ENCODE measurements at places on chromosomes 12 and 14.

- no peak for DNase-seq
These were observed 283.1 kb upstream of the SOX5 start for GRCh38 chr12:24232531-24232930.

GRCh38 chr14:33908540-33909223 is 42.2 kb downstream of the EGLN3 start:
- no peak for DNase-seq

DNA sequence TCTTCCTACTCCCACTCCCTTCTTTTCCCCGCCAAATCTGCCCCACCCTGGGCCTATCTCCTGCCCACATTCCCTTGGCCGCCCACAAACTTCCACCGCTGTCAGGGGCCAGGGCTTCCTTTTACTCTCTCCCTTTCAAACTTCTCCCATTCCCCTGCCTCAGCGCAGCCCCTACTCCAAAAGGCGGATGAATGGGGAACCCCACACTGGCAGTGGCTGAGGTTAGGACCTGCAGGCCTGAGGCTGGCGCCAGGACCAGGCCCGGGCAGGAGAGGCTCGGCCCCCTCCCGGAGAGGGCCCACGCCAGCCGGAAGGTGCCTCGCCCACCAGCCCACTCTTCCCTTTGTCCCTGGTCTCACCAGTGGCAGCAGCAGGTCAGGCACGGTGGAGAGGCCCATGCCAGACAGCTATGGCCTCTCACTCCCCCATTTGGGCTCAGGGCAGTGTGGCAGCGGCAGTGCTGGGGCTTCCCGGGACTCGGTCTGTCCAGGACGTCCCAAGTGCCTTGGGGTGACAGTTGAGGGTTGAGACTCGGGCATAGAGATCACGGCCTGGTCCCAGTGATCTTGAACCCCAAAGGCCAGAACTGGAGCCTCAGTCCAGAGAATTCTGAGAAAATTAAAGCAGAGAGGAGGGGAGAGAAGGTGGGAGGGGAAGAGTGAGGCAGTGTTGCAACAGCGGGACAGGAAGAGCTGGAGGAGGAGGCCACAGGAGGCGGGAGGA is at the start of gene TNFRSF1A:
TSS of gene TNFRSF1A (minus strand) at position 660 of the 723 bp plus-strand sequence. CDS start at position 398, 262 bp downstream.
- DNase-seq: peak; percentile 69

DNA sequence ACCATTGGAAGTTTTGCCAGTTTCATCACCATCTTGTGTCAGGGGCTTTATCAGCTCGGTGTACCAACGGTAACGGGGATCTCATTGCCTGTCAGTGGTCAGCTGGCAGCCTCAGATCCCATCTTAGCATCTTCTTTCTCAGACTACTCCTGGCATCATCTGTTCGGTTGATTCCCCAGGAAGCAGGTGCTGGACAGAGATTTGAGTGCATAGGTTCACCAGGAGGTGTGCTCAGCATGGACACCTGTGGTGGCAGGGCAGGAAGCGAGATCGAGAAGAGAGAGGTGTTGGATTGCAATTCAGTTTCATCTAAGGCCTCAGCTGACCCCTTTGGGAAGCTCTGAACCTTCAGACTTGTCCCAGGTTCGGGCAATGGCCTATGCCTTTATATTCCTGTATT is 76.0 kb downstream of the C12orf75 start:
- no peak for DNase-seq

GRCh38 chr12:131583090-131583712 is 127.7 kb upstream of the SFSWAP start:
- DNase-seq: no peak

GRCh38 chr12:116882742-116883141 is 1.5 kb upstream of the HRK start:
- DNase-seq: peak; percentile 53

GRCh38 chr14:90321891-90322290 is 9.8 kb downstream of the NRDE2 start:
- no peak for DNase-seq

GRCh38 chr12:98453070-98453469 is 62.3 kb upstream of the TMPO start:
- DNase-seq: no peak

DNA sequence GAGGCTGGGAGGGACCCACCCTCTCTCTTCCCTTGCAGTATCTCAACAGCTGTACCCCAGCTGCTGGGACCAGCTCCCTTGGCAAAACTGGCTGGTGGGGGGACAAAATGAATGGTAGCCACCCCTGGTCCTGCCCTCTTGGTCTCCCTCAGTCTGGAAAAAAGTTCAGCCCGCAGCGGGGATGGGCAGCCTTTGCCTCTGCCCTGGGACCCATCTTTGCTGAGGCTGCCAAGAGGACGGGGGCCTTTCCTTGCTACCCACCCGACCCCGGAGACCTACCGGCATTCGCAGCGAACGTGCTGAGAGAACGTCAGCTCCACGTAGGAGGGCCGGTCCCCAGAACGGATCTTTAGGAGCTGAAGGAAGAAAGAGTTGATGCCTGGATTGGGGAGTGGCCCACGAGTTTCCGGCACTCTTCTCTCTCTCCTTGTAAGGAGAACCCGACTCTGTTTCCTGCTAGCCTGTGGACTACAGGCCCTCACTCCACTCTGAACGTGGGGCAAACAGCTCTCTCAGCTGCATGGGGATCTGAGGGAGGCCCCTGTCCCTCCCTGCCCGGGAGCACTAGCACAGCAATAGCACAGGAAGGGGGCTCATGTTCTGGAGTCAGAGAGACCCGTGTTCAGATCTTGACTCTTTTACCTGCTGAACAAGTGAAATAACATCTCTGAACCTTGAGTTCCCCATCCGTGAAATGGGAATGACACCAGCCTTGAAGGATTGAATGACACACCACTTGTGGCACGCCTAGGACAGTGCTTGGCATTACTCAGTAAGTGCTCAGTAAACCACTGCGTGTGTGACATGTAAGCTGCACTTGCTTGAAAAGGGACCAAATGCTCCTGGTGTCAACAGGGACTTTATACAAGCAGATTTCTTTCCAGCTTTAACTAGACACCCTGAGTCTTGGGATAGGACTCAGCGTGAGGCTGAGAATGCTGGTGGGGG is 6.9 kb downstream of the PGF start:
- no peak for DNase-seq

GRCh38 chr12:124232654-124232987 is 62.3 kb upstream of the RFLNA start:
- no peak for DNase-seq

- DNase-seq: no peak
These were observed 358 bp downstream of the ELK3 start for GRCh38 chr12:96194576-96194889.

DNA sequence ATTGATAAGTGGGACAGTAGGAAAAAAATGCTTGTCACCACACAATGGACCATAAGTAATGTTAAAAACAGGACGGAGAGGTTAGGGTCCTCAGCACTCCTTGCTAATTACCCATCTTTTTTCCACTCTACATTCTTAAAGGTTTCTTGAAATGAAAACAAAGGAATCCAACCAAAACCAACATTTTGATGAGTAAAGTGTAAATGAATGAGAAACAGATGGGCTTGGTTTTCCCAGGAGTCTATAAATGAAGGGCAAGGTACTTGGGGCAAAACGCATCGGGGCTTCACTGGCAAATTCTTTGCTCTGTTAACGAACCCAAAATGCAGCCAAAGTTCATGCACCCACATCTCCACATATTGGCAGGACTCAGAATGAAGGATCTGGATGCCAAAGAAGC is 129.2 kb upstream of the BMP4 start:
- no peak for DNase-seq

GRCh38 chr14:34014936-34015335 is 64.1 kb upstream of the EGLN3 start:
- no peak for DNase-seq

DNA sequence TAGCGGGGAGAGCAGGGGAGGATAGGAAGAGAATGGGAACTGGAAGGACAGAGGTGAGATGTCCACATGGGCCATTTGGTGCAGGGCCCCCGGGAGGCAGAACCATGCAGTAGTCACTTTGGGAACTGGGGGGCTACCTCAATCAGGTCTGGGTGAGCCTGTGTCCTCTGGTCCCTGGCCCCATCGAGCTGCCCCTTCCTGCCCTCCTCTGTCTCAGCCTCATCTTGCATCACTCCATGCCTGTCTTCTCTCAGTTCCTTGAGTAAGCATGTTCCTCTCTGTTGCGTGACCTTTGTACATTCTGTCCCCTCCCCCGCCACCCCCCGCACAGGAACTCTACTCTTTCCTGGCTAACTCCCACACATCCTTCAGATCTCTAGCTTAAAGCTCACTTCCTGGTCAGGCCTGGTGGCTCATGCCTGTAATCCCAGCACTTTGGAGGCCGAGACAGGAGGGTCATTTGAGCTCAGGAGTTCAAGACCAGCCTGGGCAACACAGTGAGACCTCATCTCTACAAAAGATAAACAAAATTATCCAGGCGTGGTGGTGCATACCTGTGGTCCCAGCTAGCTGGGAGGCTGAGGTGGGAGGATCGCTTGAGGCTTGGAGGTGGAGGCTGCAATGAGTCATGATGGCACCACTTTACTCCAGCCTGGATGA is 23.2 kb downstream of the FOS start:
- DNase-seq: peak; percentile 61

GRCh38 chr12:76014007-76014406 is 17.6 kb downstream of the PHLDA1 start:
- DNase-seq: no peak

GRCh38 chr14:66745078-66745477 is 237.1 kb downstream of the GPHN start:
- DNase-seq: no peak

DNA sequence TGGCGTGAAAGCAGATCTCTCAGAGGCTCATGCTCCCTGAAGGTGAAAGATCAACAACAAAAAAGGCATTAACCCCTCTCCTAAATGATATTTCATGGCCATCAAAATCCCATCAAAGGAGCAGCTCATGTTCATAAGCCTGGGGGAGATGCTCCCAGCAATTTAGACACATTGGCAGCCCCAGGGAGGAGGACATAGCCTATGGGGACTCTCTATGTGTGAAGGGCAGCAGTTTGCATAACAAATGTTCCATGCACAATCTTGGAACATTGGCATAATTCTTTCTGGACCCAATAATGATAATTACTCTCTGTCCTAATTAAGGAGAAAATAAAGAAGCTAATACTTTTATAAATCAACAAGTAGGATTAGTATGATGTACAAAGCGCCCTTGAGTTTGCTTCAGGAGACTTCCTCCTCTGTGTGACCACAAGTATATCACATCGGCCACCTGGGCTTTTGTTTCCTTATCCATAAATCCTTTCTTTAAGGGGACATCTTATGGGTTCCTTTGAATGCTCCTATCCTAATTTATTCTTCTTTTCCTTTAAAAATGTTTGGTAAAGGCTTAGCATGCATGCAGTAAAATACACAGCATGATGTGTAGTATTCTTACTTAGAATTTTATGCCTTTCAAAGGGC is 161.9 kb upstream of the PLEKHG7 start:
- no peak for DNase-seq

DNA sequence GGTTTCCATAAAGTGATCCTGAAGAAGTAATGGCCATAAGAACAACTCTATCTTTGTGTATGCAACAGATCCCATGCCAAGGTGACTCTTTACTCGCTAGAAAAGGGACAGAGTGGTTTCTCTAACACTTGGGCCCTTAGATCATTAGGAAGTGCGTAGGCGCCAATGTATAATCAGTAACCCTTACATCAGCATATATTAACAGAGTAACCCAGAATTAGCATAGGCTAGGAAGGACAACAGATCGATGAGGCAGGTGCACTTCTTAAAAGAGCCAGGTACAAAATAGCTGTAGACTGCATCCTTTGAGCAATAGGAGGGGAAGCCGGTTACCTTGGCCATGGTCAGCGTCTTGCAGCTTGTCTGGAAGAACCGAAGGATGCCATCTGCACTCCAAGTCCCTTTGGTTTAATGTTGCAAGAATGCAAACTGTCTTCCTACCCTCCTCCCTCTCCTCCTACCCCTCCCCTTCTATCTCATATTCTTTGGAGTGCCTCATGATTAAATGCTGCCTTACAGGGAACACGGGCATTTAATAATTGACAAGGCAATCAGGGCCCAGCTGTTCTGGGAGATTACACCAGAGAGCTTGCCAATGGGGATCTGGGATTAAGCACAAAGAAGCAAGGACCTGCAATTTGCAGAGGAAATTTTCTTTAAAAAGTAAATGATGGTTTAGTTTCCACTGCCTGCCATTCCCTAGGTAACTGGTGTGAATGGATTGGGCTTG is 8.0 kb downstream of the GSG1 start:
- DNase-seq: no peak

DNA sequence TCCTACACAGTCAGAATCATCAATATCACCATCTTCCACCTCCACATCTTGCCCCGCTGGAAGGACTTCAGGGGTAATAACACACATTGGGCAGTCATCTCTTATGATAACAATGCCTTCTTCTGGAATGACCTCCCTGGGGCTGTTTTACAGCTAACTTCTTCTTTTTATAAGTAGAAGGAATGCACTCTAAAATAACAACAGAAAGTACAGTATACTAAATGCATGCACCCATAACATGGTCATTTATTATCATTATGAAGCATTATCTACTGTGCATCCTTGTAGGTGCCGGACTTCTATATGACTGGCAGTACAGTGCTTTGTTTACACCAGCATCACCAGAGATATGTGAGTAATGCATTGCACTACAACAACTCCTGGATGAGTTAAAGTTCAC is 19.0 kb upstream of the NUAK1 start:
- no peak for DNase-seq

GRCh38 chr12:131188131-131189050 is 234.7 kb downstream of the ADGRD1 start:
- DNase-seq: no peak

DNA sequence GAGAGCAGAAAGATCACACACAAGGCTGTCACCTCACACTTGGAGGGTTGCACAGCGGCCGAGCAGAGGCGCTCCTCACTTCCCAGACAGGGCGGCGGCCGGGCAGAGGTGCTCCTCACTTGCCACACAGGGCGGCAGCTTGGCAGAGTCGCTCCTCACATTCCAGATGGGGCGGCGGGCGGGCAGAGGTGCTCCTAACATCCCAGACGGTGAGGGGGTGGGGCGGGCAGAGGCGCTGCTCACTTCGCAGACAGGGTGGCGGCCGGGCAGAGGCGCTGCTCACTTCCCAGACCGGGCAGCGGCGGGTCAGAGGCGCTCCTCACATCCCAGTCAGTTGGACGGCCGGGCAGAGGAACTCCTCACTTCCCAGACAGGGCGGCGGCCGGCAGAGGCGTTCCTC is 9.1 kb downstream of the TMBIM4 start:
- DNase-seq: no peak

- DNase-seq: peak; percentile 22
These were observed 10.5 kb upstream of the NR2C1 start for GRCh38 chr12:95083938-95084337.

GRCh38 chr12:50555471-50555885 is 50.7 kb downstream of the DIP2B start:
- no peak for DNase-seq

DNA sequence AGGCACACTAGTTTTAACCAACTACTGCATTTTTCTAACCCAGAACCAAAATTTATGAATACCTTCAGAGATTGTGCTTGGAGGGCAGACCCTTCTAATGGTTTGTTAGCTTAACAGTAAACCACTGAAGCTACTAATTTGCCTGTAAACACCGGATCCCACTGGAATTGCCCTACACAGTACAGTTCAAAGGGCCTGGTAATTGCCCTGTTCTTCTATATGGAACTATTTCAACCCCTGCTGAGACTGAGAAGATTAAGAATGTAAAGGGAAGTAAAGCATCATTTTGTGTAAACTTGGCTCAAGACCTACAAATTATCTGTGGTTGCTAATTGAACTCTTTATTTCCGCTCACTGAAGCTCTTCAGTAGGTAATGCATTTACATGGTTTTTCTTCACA is 468.1 kb downstream of the NPAS3 start:
- DNase-seq: no peak
